ENCODE measurements at places on chromosomes 11 and 22.

DNA sequence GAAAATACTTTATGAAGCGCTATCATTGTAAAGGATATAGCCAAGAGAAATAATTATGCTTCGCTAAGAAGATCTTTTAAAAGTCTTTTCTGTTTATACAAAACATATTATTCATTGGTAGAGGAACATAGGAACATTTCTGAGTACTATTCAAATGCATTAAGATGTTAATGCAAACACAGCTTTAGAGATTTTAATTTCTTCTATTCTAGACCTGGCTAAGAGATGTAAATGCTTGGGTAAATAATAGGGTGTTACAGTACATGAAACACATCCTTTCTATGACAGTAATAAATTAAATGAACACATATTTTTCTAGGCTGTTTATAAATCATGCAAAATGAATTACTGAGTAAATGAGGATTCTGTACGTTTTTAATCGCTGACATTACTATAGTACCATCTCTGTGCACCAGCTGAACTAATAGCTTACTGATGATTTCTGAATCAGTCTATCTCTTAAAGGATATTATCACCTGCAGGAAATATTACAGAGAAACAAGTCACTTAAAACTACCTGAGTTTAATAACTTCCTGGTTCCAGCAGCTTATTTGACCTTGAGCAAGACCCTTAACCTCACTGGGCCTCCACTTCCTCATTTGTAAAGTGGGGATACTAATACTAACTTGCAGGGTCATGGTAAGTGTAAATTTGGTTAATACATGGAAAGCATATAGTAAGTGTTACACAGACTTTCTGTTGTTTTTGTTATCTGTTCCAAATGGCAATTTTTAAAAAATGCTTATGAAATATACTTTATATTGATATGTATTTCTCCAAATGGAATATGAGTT lies 344.9 kb downstream of the DYNC2H1 start:
- no peak for DNase-seq

DNA sequence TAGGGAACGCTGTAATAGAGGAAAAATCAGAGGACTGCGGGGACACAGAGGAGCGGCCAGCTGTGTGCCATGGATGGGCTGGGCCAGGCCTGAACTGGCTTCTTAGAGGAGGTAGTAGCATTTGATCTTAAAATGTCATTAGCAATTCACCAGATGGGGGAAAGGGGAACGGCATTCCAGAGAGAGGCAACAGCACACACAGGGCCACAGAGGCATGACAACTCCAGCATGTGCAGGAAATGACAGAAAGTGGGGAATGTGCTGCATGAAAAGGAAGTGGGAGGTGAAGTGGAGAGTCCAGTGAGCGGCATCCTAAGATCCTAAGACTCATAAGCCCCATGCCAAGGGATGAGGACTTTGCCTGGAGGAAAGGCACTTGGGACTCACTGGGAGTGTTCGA lies 69.0 kb downstream of the UBASH3B start:
- no peak for DNase-seq

- no peak for DNase-seq
Observed at GRCh38 chr11:88644724-88645123, 307.2 kb upstream of the CTSC start.

GRCh38 chr11:133230431-133230830 lies 301.9 kb downstream of the OPCML start:
- no peak for DNase-seq

DNA sequence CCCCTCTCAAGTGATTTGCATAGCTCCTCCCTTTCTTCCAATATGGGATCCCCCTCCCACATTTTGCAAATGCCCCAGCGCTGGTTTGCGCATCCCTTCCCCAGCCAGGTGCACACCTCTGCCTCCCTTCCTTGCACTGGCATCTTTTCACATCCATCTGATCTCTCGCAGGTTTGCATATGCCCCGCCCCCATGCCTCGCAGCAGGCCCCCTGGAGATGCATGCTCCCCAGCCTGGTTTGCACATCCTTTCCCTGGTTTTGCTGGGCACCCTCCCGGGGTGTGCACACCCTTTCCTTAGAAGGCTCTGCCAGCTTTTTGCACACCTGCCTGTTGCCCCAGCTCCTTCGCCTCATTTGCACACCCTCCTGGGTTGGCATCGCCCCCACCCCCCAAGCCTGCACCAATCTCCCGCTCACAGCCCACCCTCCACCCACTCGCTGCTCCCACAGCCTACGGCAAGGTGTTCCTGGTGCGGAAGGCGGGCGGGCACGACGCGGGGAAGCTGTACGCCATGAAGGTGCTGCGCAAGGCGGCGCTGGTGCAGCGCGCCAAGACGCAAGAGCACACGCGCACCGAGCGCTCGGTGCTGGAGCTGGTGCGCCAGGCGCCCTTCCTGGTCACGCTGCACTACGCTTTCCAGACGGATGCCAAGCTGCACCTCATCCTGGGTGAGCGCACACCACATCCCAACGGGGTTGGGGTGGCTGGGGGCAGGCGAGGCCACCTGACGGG lies 917 bp downstream of the RPS6KA4 start:
- DNase-seq = no peak

DNA sequence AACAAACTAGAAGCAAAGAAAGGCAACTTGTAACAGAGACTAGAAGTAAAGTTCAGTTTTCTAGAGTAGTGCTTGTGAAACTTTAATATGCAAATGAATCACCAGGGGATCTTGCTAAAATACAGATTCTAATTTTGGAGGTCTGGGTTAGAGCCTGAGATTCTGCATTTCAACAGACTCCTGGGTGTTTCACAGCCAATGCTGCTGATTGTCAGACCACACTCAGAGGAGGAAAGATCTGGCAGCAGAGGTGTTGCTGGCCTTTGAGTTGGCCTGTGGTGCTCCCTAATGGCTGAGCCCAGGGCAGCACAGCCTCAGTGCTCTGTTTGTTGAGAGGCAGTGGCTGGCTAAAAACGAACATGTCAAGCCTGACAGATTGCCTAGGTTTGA lies 5.4 kb downstream of the CRY2 start:
- DNase-seq = no peak

- no peak for DNase-seq
Observed at GRCh38 chr22:42642806-42643633, 2.6 kb upstream of the ATP5MGL start.
